Activated naive CD4-positive, alpha-beta T cell treated with anti-CD3 and anti-CD28 coated beads, Interleukin-2, amount 50 U/mL, for 72 hours (primary cell): ENCODE measurements at places on chromosomes 11 and 22. TPM values are rescaled to one million over a fixed set of nuclear protein-coding genes. Genes with fewer than 3 reads are reported as not detected.
A peak's percentile ranks its signal among the peaks of the same experiment; 100 is the strongest.

Gene CLTCL1
- total RNA-seq: 1.3 TPM

Gene BATF2
- not detected for total RNA-seq

Gene OMP
- total RNA-seq: not detected

Gene TMEM151A
- not detected for total RNA-seq

Gene PSMD13
- total RNA-seq: 196 TPM

Gene THOC5
- 82.9 TPM for total RNA-seq

DNA sequence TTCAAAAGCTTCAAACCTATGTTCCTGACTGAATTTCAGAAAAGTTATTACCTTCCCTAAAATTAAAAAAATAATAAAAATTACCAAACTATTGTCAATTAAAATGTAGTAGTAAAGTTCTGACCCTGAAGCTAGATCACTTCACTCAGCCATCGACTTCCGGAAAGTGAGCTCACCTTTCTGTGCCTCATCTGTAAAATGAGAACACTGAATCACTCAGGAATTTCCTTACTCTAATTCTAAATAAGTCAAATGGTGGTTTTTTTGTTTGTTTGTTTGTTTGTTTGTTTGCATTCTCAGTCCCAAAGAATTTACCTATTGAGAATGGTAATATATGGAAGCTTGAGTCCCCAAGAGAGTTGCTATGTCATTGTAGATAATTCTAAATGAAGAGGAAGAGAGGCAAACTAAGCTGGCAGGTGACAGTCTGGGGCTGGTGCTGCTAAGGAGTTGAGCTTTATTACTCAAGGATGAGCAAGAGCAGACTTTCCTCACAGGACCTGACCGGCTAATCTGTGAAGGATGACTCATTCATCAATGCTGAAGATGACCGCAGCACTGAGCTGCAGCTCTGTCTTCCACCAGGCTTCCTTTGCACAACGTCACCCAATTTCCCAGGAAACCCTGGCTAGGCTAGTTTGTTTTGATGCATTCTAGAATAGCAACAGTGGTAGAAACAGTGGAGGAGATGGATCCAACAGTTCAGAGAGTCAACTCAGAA is 248.8 kb downstream of the RAB38 start:
- no peak for DNase-seq

DNA sequence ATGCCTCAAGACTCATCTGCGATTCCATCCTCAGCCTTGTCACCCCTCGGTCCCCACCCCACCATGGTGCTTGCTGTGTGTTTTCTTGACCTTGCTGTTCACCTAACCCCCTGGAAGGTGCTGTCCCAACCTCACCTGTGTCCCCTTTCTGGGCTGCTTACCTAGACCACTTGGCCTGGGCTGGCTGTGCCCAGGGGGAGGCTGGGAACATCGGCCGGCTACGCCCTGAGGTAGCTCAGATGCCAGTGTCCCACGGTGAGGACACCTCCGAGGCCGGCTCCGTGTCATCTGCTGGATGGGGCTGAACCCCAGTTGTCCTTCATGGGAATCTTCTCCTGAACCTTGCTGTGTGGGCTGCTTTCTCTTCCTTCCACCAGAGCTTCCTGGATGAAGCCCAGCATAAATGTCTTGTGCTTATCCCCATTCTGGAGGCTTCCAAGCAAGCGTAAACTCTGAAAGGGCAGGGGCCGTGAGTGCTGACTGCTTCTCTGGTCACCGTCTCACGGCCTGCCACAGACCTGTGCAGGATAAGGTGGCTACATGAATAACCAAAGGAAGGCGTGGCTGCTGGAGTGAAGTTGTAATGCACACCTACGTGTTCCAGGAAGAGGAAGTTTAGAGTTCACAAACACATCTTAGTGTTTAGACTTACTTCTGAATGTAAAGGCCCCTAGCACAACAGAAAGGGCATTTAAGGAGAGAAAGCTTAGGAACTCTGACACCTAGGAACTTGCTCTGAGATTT is 724.3 kb downstream of the TBC1D22A start:
- DNase-seq: no peak

DNA sequence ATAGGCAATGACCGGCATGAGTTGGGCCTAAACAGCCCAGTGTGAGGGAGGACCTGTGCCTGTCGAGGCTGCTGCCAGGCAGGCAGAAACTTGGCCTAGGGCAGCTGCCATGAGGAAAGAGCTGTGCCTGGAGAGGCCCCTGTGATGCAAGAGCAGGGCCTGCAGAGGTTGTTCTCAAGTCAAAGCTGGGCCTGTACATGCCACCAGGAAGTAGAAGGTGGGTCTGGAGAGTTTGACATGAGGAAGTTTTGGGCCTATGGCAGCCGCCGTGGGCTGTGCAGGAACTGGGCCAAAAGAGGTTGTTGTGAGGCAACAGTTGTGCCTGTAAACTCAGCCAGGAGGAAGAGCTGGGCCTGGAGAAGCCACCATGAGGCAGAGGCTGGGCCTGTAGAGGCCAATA is 43.2 kb downstream of the OR4C45 start:
- no peak for DNase-seq

- peak; percentile 47 for DNase-seq
Measured at GRCh38 chr22:22884888-22885840, 2.5 kb upstream of the IGLL5 start.

DNA sequence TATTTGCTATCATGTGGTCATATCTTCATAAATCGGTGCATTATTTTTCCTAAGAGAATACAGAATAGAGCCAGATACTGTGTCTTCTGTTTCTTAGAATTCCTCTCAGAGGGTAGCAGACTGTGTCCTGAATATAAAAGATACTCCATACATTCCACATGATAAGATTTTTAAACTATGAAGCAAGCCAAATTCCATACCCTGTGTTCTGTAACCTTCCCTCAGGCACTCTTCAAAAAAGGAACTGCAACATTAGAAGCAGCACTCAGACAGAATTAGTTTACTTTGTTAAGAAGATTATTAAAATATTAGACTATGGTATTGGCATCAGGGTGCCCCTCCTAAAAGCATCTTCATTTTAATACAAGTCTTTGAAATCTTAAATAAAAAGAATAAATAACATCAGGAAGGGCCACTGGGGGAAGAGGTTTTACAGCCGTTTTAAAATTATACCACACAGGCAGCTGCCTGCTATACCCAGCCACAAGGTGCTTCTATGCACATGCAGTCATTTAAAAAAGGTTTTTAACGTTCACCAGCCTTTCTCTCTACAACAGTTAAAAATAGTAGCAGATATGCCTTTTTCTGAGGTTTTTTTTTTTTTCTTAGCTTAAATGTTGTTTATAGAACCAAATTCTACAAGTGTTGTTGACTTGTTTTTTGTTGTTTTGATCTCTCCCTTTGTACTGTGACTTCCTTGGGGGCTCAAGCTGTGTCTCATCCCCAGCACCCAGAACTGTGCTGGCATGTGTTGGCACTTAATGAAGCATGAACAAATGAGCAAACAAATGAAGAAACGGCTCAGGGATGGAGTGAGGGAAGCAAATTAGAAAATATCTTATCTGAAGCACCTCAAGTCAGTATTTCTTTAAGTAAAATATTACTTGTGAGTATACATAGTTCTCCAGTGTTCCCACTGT is 54.7 kb upstream of the CCDC89 start:
- no peak for DNase-seq

DNA sequence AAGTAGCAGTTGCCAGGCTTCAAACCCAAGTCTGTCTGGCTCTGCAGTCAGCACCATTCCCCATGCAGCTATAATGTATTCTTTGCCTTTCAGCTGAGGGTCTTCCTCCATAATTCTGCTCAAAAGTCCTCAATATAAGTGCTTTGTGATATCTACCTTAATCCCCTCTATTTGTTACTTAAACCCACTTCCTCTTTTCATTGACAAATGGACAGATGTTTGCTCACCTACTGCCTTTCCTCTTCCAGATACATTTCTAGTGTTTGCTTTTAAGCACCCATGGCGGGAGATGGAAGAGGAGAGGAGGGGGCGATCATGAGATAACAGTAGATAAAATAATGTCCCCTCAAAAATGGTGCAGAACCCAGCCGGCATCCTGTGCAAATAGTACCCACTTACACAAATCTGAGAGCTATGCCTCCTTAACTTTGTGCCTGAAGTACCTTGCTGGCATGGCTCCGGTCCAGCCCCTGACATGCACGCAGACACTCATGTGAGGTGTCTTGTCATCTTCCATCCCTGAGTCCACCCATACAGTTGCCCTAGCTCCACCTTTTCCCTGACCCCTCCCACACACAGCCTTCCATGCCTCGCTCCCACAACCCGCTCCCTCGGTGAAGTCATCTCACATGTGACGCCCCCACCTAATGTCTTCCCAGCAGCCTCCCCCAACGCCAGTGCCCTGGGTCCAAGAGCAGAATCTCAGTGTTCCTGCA is 109.6 kb downstream of the TRIM29 start:
- no peak for DNase-seq
